ENCODE measurements at places on chromosomes 6 and 20. TPM values are rescaled to one million over a fixed set of nuclear protein-coding genes. Genes with fewer than 3 reads are reported as not detected.

Gene MRPL18
- polyA plus RNA-seq = 104 TPM

Gene MOG
- polyA plus RNA-seq = not detected

Gene NKX2-2
- not detected for polyA plus RNA-seq

Gene SPATS1
- polyA plus RNA-seq = not detected

Gene CLIC5
- not detected for polyA plus RNA-seq

Gene BMP7
- 3.6 TPM for polyA plus RNA-seq
